Bronchial epithelial cell (primary cell): ENCODE measurements at places on chromosomes 3 and 15. TPM values are rescaled to one million over a fixed set of nuclear protein-coding genes. Genes with fewer than 3 reads are reported as not detected.

CAPN3 gene
- total RNA-seq = 2.1 and 3.2 TPM in 2 replicates

ITIH1 gene
- total RNA-seq = not detected in 2 replicates

SLC28A2 gene
- total RNA-seq = not detected in 2 replicates

- DNase-seq = peak; percentile 61
These were observed 404.5 kb downstream of the OCA2 start for GRCh38 chr15:27694506-27695087.

COL6A5 gene
- not detected in 2 replicates for total RNA-seq

GRCh38 chr3:120435621-120436020, 15.2 kb downstream of the FSTL1 start:
- DNase-seq = peak; percentile 92

FGD5 gene
- not detected in 2 replicates for total RNA-seq

TMOD2 gene
- 2.1 and 2.2 TPM in 2 replicates for total RNA-seq

ADAMTS7 gene
- total RNA-seq = 0.51 and 0.53 TPM in 2 replicates
